ENCODE measurements at places on chromosomes 7 and 10. TPM values are rescaled to one million over a fixed set of nuclear protein-coding genes. Genes with fewer than 3 reads are reported as not detected.
A peak's percentile ranks its signal among the peaks of the same experiment; 100 is the strongest.

DNA sequence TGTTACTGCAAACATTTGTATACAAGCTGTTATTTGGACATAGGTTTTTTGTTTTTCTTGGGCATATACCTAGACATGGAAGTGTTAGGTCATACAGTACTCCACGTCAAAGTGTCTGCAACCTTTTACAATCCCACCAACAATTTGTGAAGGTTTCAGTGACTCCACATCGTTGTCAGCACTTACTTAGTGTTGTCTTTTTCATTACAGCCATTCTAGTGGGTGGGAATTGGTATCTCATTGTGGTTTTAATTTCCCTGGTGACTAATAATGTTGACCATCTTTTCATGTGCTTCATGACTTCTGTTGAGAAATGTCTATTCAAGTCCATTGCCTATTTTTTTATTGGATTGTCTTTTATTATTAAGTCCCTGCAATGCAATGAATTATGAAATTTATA, 95.0 kb downstream of the UBE3C start:
- no peaks in the 10 kb centered on the region for H3K27me3 ChIP-seq
- H3K4me1 ChIP-seq, result no peaks in the 10 kb centered on the region
- H3K36me3 ChIP-seq, result peaks cover 47% of the 10 kb centered on the region

- no peaks in the 10 kb centered on the region for H3K4me1 ChIP-seq
- no peak for DNase-seq
- no peak overlapping the region for H3K4me3 ChIP-seq
These were observed 81.1 kb downstream of the GNAI1 start for GRCh38 chr7:80215734-80216133.

GBF1 gene
- 44.0 TPM for polyA plus RNA-seq

GRCh38 chr7:150465414-150465813, 15.0 kb downstream of the GIMAP8 start:
- no peak overlapping the region for H3K27ac ChIP-seq
- H3K36me3 ChIP-seq, result no peaks in the 10 kb centered on the region
- H3K4me1 ChIP-seq, result no peaks in the 10 kb centered on the region
- no peak overlapping the region for H3K4me3 ChIP-seq
- no peak for DNase-seq
- H3K27me3 ChIP-seq, result peaks cover 6% of the 10 kb centered on the region

ASB10 gene
- polyA plus RNA-seq, result not detected

DNA sequence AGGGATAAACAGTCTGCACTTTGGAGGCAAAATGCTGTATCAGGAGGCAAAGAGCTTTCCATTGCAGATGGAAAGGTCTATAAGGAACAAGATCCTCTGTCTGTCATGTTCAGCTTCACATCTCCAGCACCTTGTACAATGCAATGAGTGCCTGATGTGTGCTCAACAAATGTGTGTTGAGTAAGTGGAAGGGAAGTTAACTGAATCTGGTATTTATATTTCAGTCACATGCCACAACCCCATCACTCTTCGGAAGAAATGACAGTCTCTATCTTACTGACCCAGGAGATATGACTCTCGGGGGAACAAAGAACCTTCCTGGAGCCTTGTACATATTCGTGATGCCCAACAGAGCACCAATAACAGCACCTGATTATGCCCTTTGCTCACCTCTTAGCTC, 20.0 kb upstream of the DNAJC1 start:
- H3K4me1 ChIP-seq, result no peaks in the 10 kb centered on the region
- no peak for DNase-seq
- no peak overlapping the region for H3K4me3 ChIP-seq
- no peaks in the 10 kb centered on the region for H3K36me3 ChIP-seq

GRCh38 chr10:76902949-76903348, 734.7 kb downstream of the KCNMA1 start:
- peak; percentile 21 for DNase-seq
- no peak overlapping the region for H3K4me3 ChIP-seq
- H3K27ac ChIP-seq, result peak overlapping the region; percentile 40
- peaks cover 4% of the 10 kb centered on the region for H3K27me3 ChIP-seq

DNA sequence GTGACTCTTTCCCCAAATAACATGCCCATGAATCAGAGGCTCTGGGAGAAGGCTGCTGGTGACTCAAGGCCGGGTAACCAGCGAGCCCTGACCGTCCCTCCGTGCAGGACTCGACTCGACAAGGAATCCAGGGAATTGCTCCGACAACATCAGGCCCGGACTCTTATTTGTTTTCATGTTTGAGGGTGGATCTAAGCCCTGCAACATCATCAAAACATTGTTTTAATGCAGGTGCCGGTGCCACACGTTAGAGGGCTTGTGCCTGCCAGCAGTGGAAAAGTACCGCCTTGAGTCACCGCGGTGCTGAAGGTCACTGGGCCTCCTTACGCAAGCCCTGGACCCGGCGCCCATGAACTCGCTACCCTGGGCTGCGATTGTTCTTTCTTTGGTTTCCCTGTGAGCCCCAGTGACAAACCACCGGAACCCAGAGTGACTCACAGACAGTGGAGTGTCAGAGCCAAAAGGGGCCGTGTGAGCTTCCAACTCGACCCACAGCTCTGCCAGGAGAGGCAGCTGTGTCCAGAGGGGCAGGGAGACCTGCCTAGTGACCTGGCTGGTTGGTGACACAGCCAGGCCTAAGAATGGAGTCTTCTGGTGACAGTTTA, 139.4 kb upstream of the SHH start:
- H3K4me3 ChIP-seq, result no peak overlapping the region
- H3K27me3 ChIP-seq, result no peaks in the 10 kb centered on the region
- peaks cover 13% of the 10 kb centered on the region for H3K4me1 ChIP-seq
- no peak overlapping the region for H3K27ac ChIP-seq
- no peaks in the 10 kb centered on the region for H3K36me3 ChIP-seq

AEBP1 gene
- polyA plus RNA-seq, result 23.1 TPM

- no peak overlapping the region for H3K4me3 ChIP-seq
- H3K4me1 ChIP-seq, result no peaks in the 10 kb centered on the region
- no peak overlapping the region for H3K27ac ChIP-seq
- peaks cover 10% of the 10 kb centered on the region for H3K36me3 ChIP-seq
- no peaks in the 10 kb centered on the region for H3K27me3 ChIP-seq
These were observed 19.6 kb downstream of the PLCE1 start for GRCh38 chr10:94013331-94013760.

DNA sequence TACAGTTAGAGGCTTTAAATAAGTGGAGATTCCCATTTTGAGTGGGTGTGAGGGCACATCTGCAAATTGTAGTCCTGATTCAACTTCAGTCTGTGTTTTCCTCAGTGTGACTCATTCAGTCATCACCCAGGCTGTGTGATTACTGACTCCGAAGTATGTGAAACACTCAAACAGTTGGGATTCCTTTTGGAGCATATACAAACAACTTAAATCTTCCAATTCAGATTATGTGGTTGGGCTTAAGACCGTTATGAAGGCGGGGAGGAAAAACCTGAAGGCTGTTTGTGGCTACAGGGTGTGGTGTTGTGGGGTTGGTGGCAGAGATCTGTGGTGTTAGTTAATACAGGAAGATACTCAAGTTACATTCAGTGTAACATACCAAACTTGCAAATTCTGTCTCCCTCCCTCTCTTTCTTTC, 259.7 kb upstream of the FERD3L start:
- H3K27me3 ChIP-seq, result no peaks in the 10 kb centered on the region
- H3K27ac ChIP-seq, result no peak overlapping the region
- no peak overlapping the region for H3K4me3 ChIP-seq
- H3K4me1 ChIP-seq, result no peaks in the 10 kb centered on the region
- no peak for DNase-seq

BAIAP2L1 gene
- 30.3 TPM for polyA plus RNA-seq

DNA sequence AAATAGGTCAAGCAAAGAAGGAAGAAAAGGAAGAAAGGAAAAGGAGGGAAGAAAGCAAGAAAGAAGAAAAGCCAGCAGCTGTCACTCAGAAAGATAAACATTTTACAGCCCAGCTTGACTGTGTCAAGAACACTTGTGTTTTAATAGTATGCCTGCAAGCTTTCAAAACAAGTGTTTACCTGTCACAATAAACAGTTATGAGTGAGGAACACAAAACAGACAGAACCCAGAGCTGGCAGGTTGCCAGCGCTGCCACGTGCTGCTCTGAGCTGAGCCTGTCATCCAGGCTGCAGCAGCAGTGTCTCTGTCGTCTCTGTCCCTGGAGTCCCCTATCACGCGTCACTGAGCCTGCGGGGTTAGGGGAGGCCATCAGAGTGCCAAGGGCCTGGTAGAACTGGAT, 827.6 kb upstream of the AUTS2 start:
- no peak overlapping the region for H3K27ac ChIP-seq
- no peaks in the 10 kb centered on the region for H3K4me1 ChIP-seq
- H3K4me3 ChIP-seq, result no peak overlapping the region
- DNase-seq, result peak; percentile 12
- H3K36me3 ChIP-seq, result no peaks in the 10 kb centered on the region

DNA sequence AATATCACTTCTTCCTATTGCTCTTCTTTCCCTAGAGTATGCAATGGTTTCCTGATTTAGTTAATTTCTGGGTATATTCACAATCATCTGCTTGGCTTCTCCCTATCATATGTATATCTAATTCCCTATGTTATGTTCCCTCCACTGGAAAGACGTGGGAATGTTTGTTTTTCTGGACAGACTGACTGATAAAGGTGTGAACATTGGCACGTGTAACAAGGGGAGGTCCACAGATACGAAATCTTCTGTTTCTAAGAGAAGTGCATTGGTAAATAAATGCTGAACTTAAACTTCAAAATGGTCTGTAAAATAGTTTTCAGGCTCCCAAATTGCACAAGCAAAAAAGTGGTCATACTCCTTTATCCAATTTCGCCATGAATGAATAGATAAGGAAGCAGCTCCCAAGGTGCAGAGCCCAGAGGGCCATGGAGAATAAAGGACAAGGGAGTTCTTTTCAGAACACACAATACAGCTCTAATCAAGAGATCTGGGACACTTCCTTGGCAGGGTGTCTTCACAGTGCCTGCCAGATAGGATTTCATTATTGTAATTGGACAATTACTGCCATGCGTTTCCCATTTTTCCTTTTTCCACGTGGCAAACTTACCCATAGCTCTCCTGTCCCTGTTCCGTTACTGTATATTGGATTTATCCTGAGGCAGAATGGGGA, 141.9 kb downstream of the RNF133 start:
- DNase-seq, result no peak
- H3K36me3 ChIP-seq, result no peaks in the 10 kb centered on the region
- H3K27me3 ChIP-seq, result no peaks in the 10 kb centered on the region
- H3K4me3 ChIP-seq, result no peak overlapping the region

GRM3 gene
- 0.16 TPM for polyA plus RNA-seq

TSC22D4 gene
- 56.8 TPM for polyA plus RNA-seq

DNA sequence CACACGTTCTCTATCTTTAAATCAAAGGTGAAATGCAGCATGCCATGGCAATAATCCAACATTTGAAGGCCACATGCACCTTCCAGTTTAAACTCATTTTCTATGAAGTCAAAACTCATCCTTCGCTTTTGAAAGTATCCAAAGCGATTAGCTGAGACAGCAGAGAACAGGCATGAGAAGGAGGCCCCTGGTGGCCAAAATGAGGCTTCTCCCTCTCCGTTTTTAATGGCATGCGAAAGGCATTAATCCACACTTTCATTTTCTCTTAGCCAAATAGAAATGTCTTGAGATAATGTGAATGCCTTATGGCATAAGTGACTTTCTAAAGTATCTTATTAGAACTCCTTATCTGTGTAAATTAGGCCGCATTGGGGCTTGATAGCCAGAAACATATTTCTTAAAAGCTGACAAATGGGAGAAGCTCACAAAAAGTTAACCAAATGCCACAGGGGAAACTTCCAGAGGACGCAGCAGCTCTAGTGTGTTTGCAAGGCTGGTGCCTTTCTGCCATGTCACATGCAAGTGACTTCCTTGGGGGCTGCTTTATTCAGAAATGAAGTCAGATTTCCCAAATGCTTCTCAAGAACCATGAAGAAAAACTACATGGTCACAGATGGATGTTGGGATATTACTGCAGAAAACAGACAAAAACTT, 1189.6 kb downstream of the SORCS1 start:
- no peak for DNase-seq
- no peaks in the 10 kb centered on the region for H3K4me1 ChIP-seq
- no peak overlapping the region for H3K27ac ChIP-seq
- no peaks in the 10 kb centered on the region for H3K27me3 ChIP-seq
- no peak overlapping the region for H3K4me3 ChIP-seq

TAS2R41 gene
- not detected for polyA plus RNA-seq

DNA sequence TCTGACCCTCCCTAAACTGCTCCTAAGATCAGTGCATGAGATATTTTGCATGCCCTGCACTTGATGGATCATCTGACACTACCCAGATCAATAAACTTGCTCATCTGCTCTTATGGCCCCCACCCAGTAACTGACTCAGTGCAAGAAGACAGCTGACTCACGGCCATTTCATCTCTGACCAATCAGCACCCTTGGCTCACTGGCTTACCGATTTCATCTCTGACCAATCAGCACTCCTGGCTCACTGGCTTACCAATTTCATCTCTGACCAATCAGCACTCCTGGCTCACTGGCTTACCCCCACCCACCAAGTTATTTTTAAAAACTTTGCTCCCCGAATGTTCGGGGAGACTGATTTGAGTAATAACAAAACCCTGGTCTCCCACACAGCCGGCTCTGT, 37.2 kb upstream of the OPTN start:
- no peaks in the 10 kb centered on the region for H3K4me1 ChIP-seq
- peaks cover 2% of the 10 kb centered on the region for H3K27me3 ChIP-seq
- no peak overlapping the region for H3K4me3 ChIP-seq

OR2A5 gene
- under 0.01 TPM for polyA plus RNA-seq

DNA sequence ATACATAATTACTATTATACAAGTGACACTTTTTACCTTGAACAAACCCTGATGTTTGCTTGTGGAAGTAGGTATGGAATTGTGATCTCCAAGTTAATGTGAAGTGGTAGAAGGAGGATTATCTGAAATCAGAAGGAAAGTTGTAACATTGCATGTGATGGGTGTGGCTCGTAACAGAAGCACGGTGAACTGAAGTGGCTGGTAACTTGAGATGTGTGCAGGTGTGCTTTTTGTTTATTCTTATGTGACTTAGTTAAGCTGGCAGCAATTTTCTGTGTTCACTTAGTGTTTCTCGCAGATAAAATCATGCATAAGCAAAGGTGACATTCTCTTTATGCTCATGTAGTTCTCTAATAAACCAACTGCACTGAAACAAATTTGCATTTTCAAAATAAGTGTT, 82.3 kb downstream of the ZEB1 start:
- no peaks in the 10 kb centered on the region for H3K36me3 ChIP-seq
- H3K27ac ChIP-seq, result no peak overlapping the region
- DNase-seq, result no peak
- H3K27me3 ChIP-seq, result no peaks in the 10 kb centered on the region

ABCB1 gene
- 7.0 TPM for polyA plus RNA-seq

Measured in large intestine (tissue), 12 donors.